Neural crest cell (in vitro differentiated cells): ENCODE measurements at places on chromosomes 3 and 15.

GRCh38 chr3:159620873-159621272 is 367.8 kb upstream of the IL12A start:
- DNase-seq, result no peak

DNA sequence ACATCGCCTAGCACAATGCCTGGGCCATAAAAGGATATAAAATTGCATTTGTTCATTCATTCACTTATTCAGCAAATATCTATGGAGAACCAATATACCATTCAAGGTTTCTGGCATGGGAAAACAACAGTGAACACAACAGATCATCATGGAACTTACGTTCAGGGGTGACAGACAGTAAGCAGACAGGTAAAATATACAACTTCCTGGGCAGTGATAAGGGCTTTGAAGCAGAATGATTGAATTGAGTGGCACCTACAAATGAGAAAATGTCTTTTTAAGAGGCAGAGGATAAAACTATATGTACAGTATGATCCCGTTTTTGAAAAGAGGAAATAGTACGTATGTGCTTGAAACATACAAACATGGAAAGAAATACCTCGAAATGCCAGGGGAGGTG is 39.2 kb downstream of the CMTM7 start:
- DNase-seq, result no peak

GRCh38 chr3:134449277-134449676 is 36.5 kb downstream of the ANAPC13 start:
- DNase-seq, result no peak

DNA sequence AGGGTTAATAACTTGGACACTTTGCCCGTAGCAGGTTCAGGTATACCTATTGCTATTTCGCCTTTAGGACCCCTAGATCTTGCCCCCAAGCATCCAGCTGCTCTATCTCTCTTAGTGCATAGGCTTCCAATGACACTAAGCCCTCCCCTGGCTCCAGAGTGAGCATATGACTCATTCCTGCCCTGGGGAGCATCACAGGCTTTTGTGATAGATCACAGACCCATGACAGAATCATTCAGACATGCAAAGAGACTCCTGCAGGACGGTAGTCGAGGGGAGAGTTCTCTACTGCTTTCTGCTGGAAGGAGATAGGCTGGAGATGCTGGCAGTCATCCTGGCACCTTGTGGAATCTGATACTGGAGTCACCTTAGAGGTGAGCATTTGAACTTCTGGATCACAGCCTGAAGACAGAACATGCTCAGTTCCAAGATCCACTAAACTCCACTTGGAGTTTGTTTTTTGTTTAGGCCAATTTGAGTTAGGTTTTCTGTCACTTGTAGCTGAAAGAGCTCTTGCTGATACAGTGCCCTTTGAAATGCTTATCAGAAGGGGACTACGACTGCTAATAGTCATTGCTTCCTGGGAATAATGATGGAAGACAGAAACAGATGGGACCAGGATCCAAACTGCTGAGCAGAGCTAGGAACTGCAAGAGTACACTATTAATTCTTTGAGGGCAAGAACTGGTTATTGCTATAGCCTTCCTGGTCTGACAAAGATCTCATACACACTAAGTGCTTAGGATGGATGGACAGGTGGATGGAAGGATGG is 11.0 kb downstream of the LYSMD2 start:
- no peak for DNase-seq

DNA sequence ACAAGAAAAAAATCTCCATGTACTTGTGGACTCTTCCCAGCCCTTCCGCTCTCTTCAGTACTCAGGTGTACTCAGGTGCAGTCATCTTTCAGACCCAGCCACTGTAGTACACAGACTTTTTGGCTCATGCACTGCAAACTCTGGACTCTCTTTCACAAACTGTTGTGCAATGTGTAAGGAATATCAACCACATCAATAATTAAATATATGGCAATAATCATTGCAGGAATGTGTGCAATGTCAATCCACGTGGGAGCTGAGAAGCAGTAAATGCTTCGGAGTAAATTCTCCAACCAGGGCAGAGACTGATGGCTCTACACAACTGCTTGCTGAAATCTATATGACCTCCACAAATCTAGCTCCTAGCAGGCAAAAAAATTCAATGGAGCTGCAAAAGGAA is 287.3 kb upstream of the COL8A1 start:
- no peak for DNase-seq

DNA sequence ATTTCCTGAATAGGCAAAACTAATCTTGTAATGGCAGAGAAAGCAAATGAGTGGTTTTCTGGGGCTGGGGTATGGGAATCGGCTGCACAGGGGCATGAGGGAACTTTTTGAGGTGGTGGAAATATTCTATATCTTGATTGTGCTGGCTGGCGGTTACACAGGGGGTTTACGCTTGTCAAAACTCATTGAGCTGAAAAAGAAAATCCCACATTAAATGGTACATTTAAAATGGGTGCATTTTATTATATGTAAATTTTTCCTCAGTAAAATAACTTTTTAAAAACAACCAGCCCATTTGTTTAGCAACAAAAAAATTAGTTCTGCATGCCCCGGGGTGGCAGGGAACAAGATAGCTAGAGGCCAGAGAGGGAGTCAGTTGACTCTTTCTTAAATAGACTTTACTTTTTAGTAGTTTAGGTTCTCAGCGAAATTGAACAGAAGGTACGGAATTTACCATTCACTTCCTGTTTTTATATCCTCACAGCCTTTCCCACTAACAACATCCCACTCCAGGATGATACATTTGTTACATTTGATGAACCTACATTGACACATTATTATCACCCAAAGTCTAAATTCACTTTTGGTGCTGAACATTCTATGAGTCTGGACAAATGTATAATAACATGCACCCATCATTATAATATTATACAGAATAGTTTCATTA is 41.2 kb upstream of the BCL2A1 start:
- DNase-seq, result no peak
